ENCODE measurements at places on chromosomes 1 and 21.

- DNase-seq = peak; percentile 22
Observed at GRCh38 chr1:2242814-2243725, 15.0 kb downstream of the SKI start.

- DNase-seq = no peak
Observed at GRCh38 chr1:166844791-166845190, 5.5 kb downstream of the POGK start.

DNA sequence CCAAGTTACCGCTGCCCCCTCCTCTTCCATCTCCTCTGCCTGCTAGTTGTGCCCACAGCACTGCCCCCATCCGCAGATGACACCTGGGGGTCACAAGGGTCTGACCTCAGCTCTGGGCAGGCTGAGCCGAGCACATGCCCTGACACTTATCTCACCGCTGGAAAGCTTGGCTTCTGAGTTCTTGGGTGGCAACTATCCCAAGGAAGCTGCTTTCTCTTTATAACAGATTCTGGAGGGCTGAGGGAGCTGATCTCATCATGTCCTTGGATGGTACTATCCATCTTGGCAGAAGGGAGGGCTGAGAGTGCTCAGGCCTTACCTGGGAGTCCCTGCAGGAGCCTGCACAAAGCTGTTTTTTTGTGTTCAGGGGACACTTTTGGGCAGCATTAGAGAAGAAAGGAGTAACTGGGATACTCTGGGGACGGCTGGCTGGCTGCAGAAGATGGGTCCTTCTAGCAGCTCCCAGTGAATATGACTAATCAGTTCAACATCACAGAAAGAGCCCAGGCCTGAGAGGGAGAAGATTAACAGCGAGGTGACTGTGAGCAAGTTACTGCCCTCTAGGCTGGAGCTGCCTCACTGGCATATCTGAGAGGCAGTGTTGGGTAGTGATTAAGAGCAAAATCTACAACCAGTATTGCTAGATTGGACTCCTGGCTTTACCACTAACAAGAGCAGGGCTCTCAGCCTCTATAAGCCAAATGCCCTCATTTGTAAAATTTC is 71.6 kb downstream of the PLXNA2 start:
- DNase-seq = no peak

- peak; percentile 80 for DNase-seq
Observed at GRCh38 chr1:227913764-227914721, 33.7 kb downstream of the WNT9A start.

DNA sequence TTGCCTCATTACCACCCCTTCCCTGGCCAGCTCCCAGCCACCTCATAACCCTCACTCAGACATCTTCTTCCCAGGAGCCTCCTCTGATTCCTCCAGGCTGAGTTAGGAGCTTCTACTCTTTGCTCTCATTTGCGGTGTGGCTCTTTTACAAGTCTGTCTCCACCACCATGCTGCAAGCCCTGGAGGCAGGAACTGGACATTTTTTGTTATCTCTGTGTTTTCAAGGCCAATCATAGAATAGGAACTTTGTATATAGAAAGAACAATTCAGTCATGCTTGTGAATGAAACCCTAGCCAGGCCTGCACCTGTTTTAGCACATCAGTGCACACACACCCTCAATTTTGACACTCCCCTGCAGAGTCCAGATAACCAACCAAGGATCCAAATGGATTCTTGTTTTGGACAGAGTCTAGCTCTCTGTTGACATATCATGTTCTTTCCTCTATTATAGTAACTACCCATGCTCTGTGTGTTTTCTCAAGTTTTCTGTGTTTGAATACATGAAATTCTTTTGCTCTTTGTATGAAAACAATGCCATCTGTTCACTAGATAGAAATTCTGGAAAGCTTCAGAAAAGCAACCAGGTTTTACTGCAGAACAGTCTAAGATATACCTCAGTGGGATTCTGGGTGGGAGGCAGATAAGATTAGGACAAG is 60.9 kb upstream of the ZNF648 start:
- no peak for DNase-seq

- DNase-seq = no peak
Observed at GRCh38 chr1:40306296-40306695, 10.8 kb downstream of the COL9A2 start.

- no peak for DNase-seq
Observed at GRCh38 chr1:225119307-225119706, 189.8 kb downstream of the DNAH14 start.

GRCh38 chr1:16721871-16722641 is 18.3 kb upstream of the RNU1-4 start:
- DNase-seq = peak; percentile 1

GRCh38 chr21:27301220-27301619 is 334.3 kb upstream of the ADAMTS5 start:
- no peak for DNase-seq

- no peak for DNase-seq
Observed at GRCh38 chr1:233704170-233704897, 90.4 kb downstream of the KCNK1 start.

GRCh38 chr1:97919585-97920261 is 1.1 kb downstream of the DPYD start:
- DNase-seq = no peak

- DNase-seq = no peak
Observed at GRCh38 chr1:203273869-203274602, 31.3 kb upstream of the BTG2 start.

DNA sequence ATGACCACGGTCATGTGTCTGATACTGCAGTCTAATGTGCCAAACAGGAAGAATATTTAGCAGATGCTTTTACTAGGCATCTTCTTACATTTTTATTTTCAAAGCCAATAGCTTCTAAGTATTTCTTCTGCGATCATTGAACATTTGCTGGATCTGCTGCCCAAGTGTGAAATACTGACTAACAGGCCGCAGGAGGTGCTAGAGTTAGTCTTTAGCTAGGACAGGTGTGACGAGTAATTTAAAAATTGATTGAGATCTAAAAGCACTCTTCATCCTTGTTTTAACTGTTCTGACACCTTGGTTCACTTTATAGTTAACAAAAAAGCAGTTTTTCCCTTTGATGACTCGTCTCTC is 748 bp upstream of the FAM78B start:
- DNase-seq = no peak

Data from right hindlimb (tissue), 1 donor.